Neuronal stem cell (in vitro differentiated cells): ENCODE measurements at places on chromosomes 11 and 22.

DNA sequence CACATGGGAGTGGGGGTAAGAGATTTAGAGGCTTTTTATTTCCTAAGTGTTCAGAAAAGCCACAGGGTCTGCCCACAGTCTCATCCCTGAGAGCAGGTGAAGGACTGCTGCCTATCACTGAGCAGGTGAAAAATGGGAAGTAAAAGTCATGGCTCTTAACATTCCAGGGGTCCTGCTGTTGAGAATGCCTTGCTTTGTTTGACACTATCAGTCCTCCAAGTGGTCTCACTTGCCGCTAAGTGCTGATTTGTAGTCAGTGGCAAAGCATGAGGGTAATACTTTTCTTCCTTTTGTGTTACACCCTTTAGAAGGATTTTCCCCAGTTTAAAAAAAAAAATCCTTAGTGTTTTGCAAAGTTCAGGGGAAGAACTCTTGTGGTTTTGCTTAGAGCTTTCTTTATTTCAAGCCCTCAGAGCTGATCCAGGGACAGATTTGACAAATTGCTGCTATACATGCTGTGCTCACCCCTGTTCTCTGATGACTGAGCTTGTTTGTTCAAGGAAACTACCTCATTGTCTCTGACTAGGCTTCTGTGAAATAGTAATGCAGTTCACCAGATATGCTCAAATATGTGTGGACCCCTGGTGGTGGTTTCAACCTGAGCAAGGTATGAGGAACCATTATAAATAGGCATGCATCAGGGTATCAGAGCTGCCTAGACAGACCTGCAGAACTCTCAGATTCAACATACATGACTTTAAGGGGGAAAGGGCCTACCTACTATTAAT lies 141.0 kb downstream of the ARHGAP42 start:
- DNase-seq, result no peak

DNA sequence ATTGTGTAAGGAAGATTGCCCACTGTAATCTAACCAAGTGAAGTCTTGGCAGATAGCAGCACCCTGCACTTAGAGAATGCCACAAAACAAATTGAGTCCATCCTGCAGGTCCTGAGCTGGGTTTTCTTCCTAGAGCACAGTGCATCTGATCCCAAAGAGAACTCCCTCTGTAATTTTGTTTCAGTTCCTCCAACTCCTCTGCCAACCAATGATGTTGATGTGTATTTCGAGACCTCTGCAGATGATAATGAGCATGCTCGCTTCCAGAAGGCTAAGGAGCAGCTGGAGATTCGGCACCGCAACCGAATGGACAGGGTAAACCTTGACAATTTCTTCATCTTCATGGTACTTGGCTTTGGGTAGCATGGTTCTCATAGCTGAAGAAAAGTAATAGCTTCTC lies 33.1 kb upstream of the ST14 start:
- DNase-seq, result no peak

- DNase-seq, result no peak
These were observed 714.9 kb downstream of the LUZP2 start for GRCh38 chr11:25211635-25212254.

GRCh38 chr22:33776491-33776890 lies 143.8 kb downstream of the LARGE1 start:
- DNase-seq, result no peak

- DNase-seq, result no peak
These were observed 870.6 kb upstream of the LRRC4C start for GRCh38 chr11:42329929-42330565.

GRCh38 chr22:46728470-46728869 lies 9.6 kb downstream of the CERK start:
- no peak for DNase-seq

DNA sequence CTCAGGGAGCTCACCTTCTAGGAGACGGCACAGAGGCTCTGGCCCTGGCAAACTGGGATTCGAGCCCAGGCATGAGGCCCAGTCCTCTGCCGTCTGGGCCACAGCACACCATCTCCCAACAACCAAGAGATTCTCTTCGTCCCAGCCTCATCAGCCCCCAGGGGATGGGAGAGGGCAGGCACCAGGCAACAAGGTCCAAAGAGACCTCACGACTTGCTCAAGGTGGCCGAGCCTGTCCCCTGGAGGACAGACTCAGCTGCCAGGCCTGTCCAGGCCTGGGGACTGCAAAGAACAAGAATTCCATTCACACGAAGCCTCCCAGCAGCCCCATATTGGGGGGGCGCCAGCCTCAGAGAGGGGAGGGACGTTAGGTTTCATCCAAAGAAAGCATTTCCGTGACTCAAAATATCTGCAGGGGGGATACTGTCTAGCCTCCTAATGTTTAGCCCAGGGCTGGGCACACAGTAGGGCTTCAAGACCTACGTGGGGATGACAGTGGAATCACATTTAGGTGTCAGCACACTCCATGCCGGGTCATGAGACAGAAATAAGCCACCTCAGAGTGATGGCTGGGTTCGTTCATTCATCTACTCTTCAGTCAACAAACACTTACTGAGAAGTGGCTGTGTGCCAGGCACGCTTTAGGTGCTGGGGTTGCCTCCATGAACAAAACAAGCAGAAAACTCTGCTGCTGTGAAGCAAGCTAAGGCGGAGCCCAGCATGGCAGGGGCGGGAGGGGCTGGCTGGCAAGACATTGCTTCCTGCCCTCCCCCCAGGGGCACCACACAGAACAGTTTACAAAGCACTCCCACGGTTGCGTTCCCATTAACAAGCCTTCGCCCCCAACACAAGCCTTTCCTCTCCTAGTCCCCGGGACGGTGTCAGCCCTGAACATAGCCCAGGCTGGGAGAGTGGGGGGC lies 1.2 kb downstream of the CARNS1 start:
- DNase-seq, result no peak

- no peak for DNase-seq
These were observed 35.6 kb downstream of the RTL6 start for GRCh38 chr22:44462246-44463010.

GRCh38 chr11:64294774-64295173 lies 3.7 kb downstream of the KCNK4 start:
- no peak for DNase-seq

GRCh38 chr11:66860449-66860831 lies 3.6 kb downstream of the LRFN4 start:
- DNase-seq, result no peak

DNA sequence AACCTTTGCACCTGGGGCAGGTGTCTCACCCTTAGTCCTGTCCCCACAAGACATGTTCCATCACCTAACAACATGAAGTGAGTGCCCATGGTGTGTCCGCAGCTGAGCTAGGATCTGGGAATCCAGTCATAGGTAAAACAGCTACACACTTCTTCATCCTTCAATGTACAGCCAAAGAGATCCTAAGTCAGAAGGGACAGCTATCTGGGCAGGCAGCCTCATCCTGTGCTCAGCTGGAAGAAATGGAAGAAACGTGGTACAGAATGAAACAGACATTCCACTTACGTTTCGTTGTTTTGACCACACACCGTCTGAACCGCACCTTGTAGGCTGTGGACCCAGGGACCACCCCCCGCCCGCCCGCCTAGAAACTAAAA lies 30.8 kb downstream of the PDGFB start:
- no peak for DNase-seq

DNA sequence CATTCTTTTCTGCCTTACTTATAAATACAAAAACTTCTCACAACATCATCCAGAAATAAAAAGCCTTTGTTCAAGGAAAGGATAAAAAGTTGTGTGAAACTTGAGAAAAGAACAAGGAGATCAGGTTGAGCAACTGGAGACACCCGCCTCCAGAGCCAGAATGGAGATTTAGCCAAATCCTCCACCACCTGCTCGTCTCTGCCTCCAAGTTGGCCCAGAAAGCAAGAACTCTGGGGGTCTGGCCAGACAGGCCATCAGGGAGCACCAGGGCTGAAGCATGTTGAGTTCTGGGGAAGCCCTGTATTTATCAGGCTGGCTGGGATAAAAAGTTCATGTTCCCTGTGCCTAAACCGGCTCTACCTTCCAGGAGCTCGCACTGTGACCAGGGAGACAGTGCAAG lies 14.9 kb downstream of the SMCO4 start:
- no peak for DNase-seq

- no peak for DNase-seq
These were observed 63.0 kb downstream of the GAB2 start for GRCh38 chr11:78354408-78355308.

DNA sequence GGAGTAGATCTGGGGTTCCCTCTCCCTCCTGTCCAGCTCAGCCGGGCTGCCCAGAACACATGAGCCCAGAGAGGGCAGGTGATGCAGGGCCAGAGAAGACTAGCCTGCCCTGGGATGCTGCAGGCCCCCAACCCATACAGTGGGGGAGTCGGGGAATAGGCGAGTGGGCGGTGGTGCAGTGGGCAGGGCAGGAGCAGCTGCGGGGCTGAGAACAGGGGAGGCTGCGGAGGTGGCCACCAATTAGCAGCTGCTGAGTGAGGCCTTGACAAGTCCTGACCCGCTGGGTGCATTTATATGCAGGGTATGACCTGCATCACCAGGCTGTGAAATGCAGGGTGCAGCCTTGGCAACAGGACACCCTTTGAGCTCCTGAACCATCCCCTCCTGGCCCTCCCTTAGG lies 43.1 kb downstream of the NFAM1 start:
- no peak for DNase-seq

DNA sequence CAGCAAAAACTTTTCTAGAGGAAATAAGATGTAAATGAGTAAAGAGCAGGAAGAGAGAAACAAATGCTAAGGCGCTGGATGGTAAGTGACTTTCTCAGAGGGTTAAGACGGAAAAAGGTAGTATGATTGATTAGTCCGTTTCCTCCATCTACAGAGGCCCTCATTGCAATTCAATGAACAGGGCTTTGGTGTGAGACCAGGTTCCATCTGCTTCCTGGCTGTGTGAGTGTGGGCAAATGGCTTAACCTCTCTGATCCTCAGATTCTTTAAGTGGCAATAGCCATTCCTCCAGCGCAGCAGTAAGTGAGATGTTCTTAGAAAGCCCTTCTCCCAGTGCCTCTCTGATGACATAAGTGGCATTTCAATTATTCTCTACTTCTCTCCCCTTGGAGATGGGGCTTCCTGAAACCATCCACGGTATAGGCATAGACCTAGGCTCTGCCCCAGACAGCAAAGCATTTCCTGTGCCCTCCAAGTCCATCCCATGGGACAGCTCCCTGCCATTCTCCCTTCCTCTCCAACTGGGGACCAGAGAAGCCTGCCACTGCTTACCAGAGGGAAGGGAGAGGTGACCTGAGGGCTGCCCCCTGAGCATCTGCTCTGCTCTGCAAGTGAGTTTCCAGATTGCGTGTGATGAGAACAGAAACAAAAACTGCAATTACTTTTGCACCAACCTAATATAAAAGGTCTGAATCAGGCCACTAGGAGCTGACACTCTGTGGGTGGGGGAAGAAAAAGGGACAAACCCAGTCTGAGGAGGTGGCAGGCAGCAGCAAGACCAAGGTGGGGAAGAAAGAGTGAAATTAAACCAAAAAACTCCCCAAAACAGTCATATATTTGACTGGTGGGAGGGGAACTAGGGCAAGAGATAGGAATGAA lies 12.7 kb upstream of the CD44 start:
- DNase-seq, result no peak

GRCh38 chr11:30580573-30580972 lies 5.6 kb downstream of the MPPED2 start:
- no peak for DNase-seq

GRCh38 chr11:3215346-3216026 lies 3.1 kb downstream of the MRGPRG start:
- no peak for DNase-seq

DNA sequence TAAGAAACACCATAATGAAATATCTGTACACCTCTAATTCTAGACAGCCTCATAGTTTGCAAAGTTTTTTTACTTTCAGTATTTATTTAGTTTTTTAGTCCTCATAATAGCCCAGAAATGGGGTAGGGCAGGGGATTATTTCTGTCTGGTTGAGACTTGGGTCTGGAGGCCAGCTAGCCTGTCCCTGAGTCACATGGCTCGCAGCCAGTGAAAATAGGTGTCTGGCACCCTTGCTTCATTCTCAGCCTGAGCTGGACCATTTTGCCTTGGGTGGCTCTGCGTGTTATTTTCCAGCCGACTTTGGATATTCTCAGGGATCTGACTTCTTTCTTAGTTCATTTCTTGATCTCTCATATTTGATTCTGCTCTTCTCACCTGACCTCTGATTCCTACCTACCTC lies 123.9 kb upstream of the NARS2 start:
- no peak for DNase-seq

- DNase-seq, result no peak
These were observed 61.1 kb downstream of the PAK1 start for GRCh38 chr11:77412814-77413213.

DNA sequence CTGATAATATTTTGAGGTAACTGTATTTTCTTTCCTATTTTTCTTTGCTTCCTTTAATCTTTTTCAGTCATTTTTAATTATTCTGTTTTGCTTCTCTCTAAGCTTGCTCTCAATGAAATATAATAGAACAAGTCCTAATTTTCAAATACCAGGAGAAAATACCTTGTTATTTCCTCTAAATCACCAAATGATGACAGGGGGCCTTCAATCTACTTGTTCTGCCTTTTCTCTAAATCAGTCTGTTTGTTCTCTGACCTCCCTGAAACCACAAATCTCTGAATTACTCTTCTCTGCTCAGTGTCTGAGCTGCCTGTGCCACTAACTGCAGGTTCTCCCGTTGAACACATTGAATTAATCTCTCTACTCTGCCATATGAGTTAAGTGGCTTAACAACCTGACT lies 286.2 kb downstream of the C11orf87 start:
- DNase-seq, result no peak

- no peak for DNase-seq
These were observed 858 bp downstream of the OAF start for GRCh38 chr11:120211522-120212258.

- no peak for DNase-seq
These were observed 8.9 kb upstream of the DCHS1 start for GRCh38 chr11:6664551-6664950.

DNA sequence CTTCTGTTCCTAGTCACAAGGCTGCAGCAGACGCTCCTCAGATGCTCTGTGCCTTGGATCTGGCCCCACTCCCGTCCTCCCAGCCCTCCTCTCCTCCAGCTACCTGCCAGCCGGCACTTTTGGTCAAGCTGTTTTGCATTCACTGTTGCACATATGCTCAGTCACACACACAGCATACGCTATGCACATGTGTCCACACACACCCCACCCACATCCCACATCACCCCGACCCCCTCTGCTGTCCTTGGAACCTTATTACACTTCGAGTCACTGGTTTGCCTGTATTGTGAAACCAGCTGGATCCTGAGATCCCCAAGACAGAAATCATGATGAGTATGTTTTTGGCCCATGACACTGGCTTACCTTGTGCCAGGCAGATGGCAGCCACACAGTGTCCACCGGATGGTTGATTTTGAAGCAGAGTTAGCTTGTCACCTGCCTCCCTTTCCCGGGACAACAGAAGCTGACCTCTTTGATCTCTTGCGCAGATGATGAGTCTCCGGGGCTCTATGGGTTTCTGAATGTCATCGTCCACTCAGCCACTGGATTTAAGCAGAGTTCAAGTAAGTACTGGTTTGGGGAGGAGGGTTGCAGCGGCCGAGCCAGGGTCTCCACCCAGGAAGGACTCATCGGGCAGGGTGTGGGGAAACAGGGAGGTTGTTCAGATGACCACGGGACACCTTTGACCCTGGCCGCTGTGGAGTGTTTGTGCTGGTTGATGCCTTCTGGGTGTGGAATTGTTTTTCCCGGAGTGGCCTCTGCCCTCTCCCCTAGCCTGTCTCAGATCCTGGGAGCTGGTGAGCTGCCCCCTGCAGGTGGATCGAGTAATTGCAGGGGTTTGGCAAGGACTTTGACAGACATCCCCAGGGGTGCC lies 109.8 kb downstream of the BCR start:
- peak; percentile 64 for DNase-seq

- DNase-seq, result no peak
These were observed 812 bp downstream of the JAM3 start for GRCh38 chr11:134069426-134070341.
